ENCODE measurements at places on chromosomes 12 and 14. TPM values are rescaled to one million over a fixed set of nuclear protein-coding genes. Genes with fewer than 3 reads are reported as not detected.

GRCh38 chr12:106594447-106594846, 11.6 kb downstream of the RFX4 start:
- DNase-seq = no peak

PLEKHG7 gene
- polyA plus RNA-seq = 0.08 TPM

DNA sequence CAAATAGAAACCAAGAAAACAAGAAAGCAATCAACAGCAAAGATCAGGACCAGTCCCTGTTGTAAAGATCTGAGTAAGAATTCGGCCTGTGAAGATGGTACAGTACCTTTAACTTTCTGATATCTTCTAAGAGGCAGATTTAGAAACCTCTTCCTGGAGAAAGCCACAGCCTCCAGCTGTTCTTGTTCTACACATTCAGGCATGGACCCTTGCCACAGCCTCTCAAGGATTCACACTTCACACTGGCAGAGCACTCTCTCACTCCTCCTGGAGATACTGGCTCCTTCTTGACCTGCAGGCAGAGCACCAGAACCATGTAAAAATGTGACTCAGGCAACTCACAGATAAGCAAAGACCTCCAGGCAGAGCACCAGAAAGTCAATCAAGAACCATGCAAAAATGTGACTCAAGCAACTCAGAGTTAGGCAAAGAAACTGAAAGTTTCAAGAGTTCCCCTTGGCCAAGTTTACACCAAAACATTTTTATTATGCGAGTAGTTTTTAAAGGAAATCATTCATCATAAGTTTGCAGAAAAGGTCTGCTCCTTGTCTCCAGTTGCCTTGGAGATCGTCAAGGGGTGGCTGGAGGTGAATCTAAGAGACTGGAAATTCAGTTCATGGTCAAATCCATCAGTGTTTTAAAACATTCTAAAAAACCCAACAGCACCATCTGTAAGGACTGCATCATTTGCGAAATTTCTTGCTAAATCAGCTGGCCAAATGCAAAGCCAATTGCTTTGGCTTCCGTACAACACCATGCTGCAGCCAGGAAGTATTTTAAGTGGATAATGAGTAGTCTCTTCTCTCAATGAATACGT, 119.3 kb upstream of the MDM1 start:
- DNase-seq = no peak

GPR68 gene
- polyA plus RNA-seq = 0.17 TPM

DNA sequence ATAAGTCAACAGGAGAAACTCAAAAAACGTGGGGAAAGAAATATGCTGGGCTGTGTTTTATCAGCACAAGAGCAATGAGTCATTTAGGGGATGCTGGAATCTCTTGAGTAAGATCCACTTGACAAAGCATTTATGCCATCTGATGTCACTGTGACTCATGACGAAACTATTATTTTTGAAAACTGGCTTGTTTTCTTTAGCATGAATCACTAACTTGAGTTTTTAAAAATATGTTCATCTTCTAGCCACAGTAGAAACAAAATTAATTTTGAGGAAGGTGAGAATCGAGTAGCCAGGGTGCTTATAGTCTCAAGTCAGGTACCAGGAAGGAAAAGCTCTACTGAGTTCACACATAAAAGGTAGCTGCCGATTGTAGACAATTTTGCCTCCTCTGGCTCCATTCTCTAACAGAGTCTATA, 456.2 kb upstream of the MGAT4C start:
- DNase-seq = no peak

DNA sequence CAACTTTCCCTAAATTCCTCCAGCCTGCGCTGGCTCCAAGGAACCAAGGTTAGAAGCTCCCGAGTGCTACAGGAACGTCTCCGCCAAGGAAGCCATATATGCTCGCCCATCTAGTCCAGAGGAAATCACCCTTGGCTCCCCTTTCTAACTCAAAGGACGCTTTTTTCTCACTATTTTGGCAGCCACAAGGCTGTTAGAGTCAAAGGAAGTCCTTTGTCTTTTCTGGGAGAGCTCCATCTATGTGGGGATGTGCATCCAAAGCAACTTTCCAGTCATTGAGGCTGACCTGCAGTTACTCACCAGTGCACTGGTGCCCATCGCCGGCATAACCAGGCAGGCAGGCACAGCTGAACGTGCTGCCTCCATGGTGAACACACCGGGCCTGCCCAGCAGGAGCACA, 37.6 kb downstream of the RTRAF start:
- DNase-seq = no peak

ACTR10 gene
- polyA plus RNA-seq = 42.0 TPM

DNA sequence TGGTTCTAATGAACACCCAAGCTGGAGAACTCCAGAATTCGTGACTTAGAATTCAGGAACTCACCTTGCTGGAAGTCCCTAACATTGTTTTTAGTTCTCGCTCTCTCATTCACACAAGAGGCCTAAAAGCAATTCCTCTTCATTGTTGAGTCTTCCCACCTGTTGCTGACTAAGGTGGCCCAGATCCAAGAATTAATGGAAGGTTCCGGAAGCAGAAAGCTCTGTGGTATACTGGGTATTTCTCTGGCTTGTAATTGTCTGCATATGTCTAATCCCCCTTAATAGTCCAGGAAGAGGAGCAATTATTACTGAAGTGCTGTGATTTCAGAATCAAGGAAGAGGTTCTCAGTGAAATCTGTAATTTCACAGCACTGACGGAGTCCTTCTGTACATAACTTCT, 31.4 kb downstream of the TMEM233 start:
- DNase-seq = no peak

DNA sequence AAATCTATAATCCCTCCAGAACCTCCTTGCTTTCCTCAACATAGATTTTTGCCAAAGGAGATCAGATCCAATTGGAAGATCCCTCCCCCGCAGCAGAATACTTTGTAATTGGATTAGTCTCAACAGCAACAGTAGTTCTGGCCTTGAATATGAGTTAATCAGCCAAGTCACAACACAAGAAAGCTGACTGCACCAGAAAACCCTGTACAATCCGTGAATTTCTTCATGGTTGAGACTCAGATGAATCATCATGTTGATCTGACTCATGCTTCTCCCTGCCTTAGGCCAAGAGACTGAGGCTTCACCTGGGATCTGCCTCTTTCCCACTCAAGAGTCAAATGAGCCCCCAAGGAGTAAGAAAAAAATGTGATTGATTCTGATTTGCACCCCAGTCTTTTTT, 3.0 kb upstream of the METTL17 start:
- no peak for DNase-seq

- no peak for DNase-seq
These were observed 69.8 kb downstream of the KNTC1 start for GRCh38 chr12:122596838-122597237.

BICDL1 gene
- polyA plus RNA-seq = 2.5 TPM

LRIG3 gene
- 7.0 TPM for polyA plus RNA-seq

GRCh38 chr12:10361622-10362021, 28.2 kb downstream of the KLRK1 start:
- no peak for DNase-seq

GRCh38 chr12:67456431-67456901, 187.3 kb downstream of the CAND1 start:
- no peak for DNase-seq

MYF6 gene
- polyA plus RNA-seq = 0.18 TPM

KCNMB4 gene
- 0.46 TPM for polyA plus RNA-seq

CLEC4C gene
- not detected for polyA plus RNA-seq

GRCh38 chr12:65081496-65081895, 39.6 kb downstream of the WIF1 start:
- DNase-seq = no peak

GPR84 gene
- polyA plus RNA-seq = not detected

DLGAP5 gene
- polyA plus RNA-seq = 0.47 TPM

DNA sequence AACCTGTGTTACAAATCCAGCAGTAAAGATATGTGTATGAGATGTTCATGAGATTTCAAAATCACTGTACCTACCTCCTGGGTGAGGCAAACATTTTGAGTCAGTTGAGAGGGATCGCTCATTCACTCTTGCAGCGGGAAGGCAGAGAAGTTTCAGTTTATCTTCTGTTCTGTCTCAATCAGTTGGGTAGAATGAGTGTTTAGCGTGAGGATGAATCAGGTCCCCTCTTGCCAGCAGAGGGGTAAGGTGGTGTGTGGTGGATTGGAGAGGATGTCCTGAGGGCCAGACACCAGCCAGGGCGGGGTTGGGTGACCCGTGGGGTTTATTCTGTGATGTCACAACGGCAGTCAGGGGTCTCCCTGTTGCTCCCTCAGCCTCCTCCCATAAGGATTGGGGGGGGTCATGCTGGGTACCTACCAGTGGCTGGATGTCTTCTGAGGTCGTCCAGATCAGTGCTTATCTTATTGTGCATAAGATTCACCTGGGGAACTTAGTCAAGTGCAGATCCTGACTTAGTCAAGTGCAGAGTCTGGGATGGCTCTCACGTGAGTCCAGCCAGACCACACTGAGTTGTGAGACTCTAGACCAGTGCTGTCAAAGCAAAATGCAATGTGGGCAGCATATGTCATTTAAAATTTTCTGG, at the start of gene GSG1:
TSS of gene GSG1 (minus strand) at position 277 of the 643 bp plus-strand sequence. CDS start at position 122, 155 bp downstream.
- DNase-seq = no peak

- no peak for DNase-seq
These were observed 2.3 kb downstream of the ETV6 start for GRCh38 chr12:11651785-11652184.

Data from liver (tissue), 10 donors.